Vagina (tissue), 2 donors: ENCODE measurements at places on chromosomes 13 and 19. TPM values are rescaled to one million over a fixed set of nuclear protein-coding genes. Genes with fewer than 3 reads are reported as not detected.

- no peak for DNase-seq
Measured at GRCh38 chr19:4556597-4557127, 2.8 kb downstream of the SEMA6B start.

DNA sequence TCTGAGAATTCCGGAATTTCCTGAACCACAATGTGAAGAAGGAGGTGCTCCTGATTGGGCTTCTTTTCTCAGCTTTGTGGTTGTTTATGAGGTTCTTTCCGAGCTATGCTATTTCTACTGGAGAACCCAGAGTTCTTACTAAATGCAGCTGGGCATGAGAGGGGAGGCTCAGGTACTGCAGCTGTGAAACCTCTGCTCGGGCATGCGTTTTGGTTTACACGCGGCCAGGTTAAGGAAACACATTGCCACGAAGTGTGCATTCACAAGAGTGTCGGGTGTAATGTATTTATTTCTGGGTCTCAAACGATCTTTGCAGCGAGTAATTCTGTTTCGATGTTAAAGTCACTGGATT lies 661 bp upstream of the MIR17HG start:
- no peak for DNase-seq

GRCh38 chr13:73370066-73370465 lies 311.3 kb downstream of the KLF5 start:
- DNase-seq: no peak

The SPIB gene
- total RNA-seq: not detected

The POU2F2 gene
- total RNA-seq: 0.74 TPM

The HIPK4 gene
- 0.74 TPM for total RNA-seq

The ZNF540 gene
- total RNA-seq: 6.4 TPM

DNA sequence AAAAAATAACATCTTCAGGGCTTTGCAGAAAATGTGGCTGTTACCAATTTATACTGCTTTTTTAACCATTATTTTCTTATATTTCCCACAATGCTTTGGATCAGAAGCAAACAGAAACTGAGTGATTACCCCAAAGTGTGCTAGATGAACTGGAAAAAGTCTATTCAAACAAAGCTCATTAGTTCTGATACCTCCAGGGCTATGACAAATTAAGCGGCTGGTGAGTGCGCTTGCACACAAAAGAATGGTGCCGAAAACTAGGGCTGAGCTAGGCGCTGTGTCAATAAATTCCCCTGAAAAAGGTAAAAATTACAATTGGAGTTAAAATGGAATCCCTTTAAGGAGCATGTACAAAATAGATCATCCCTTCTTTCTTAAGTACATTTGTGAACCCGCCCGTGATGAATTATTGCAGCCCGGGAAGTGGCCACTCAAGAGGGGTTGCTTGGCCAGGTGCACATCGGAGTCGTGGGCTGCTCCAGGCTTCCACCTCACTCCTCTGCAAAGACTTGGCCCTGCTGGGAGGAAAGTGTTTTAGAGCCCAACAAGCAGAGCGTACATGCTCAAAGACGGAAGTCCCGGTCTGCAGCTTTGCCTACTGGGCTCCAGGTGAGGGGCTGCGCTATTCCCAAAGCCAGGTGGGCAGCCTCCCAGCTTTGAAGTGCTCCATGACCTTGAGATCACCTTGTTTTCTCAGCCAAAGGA lies 164.0 kb upstream of the ZNF507 start:
- no peak for DNase-seq

- DNase-seq: no peak
Measured at GRCh38 chr19:5600797-5601196, 21.8 kb downstream of the SAFB2 start.

DNA sequence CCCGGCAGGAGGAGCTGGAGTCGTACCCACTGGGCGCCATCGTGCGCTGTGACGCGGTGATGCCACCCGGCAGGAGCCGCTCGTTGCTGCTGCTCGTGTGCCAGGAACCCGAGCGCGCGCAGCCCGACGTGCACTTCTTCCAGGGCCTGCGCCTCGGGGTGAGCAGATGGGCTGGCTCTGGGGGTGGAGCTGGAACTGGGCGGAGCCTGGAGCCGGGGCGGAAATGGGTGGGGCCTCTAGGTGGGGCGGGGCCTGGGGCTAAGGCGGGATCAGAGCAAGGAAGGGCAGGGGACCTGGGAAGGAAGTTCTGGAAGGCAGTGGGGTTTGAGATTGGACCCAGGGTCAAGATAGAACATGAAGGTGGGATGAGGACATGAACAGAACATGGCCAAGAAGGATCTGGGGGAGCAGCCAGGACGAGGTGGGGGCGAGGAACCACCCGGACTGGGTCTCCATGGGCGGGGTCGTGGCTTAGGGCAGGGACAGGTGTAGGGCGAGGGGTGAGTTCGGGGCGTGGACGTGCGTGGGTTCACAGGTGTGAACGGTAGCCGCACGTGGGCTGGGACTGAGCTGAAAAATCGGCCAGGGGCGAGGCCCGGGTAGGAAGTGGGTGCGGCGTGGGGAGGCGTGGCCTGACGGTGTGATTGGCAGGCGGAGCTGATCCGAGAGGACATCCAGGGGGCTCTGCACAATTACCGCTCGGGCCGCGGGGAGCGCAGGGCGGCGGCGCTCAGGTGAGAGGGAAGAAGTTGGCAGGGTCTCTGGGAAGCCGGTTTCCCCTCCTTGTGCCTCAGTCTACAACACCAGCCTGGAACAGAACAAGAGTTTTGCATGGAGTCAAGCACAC lies 4.7 kb downstream of the EPS8L1 start:
- no peak for DNase-seq

DNA sequence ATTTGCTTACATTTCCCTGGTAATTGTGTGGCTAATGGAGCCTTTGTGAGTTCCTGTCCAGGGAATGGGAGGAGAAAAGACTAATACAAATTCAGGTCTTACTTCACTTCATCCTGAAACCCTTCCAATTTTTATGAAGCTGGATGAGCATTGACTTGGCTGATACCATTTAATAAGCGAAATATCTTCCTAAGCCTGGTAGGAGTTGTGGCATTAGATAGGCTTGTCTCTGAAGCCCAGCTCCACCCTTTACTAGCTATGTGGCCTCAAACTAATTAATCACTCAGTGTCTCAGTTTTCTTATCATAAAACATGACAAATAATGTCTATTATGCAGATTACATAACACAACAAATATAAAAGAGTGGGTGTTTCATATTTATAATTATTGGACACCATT lies 106.3 kb downstream of the FGF9 start:
- DNase-seq: no peak

- DNase-seq: no peak
Measured at GRCh38 chr13:23445794-23446193, 12.3 kb upstream of the SACS start.

- no peak for DNase-seq
Measured at GRCh38 chr13:51583469-51583874, 790 bp upstream of the WDFY2 start.

The ZNF66 gene
- 6.4 TPM for total RNA-seq

The ZNF566 gene
- 11.3 TPM for total RNA-seq

DNA sequence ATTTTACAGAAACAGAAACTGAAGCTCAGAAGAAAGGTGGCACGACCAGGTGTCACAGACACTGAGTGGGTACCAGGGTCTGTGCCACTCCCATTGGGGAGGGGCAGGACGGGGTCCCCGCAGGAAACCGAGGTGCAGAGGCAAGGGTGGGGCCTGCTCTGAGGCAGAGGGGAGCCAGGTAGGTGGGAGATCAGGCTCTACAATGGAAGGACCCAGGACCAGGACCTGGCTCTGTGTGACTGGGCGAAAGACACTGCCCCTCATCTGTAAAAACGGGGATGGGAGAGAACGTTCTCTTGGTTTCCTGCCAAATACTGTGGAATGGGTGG lies 2.8 kb downstream of the PTGIR start:
- DNase-seq: no peak

The ZNF575 gene
- 2.9 TPM for total RNA-seq

DNA sequence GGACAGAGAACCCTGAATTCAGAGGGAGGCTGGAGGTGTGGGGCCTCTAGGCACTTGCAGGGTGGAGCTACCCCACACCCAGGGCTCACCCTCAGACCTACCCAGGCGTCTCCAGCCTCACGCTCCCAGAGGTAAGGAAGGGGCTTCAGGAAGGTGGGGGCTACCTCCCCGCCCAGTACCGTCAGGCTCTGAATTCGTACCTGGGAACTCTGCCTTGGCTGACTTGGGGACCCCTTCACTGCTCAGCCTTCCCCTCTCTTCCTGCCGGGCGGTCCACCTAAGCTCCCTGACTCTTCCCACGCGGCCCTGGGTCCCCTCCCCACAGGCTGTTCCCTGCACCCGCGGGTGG lies 28.5 kb upstream of the PARP4 start:
- no peak for DNase-seq

- no peak for DNase-seq
Measured at GRCh38 chr13:62123409-62123808, 707.8 kb upstream of the PCDH20 start.

GRCh38 chr19:36646746-36647145 lies 19.9 kb downstream of the ZNF461 start:
- DNase-seq: no peak

DNA sequence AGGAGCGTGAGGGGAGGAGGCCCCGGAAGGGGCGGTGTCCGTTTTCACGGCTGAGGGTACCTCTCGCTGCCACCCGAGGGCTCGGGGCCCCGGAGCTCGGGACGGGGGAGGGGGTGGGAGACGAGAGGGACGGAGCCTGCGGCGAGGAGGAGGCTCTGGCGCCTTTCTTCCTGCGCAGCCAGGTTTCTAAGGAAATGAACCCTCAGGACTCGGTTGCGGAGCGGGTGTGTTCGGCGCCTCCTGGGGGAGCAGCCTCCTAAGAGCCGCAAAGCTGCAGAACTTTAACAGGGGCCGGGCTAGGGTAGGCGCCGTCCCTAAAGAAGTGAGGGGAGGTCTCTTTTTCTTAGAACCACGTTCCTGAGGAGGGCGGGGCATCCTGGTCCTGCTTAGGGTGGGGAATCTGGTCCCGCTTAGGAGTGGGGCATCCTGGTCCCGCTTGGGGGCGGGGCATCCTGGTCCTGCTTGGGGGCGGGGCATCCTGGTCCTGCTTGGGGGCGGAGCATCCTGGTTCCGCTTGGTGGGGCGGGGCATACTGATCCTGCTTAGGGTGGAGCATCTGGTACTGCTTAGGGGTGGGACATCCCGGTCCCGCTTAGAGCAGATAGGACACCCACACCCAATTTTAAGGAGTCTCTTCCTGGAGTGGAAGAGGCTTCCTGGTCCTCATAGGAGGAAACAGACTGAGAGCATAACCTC lies 6.2 kb downstream of the SYT5 start:
- DNase-seq: no peak

GRCh38 chr19:14774373-14774772 lies 4.0 kb downstream of the ADGRE2 start:
- DNase-seq: peak; percentile 58

GRCh38 chr13:104389691-104390090 lies 1323.5 kb upstream of the SLC10A2 start:
- DNase-seq: no peak

GRCh38 chr13:29513002-29513980 lies 82.2 kb downstream of the SLC7A1 start:
- DNase-seq: no peak

GRCh38 chr13:28337166-28338005 lies 157.5 kb downstream of the FLT1 start:
- DNase-seq: no peak

GRCh38 chr19:16886305-16886880 lies 2.4 kb upstream of the F2RL3 start:
- no peak for DNase-seq

The BEST2 gene
- total RNA-seq: 1.2 TPM

GRCh38 chr13:43880926-43881325 lies 1.2 kb downstream of the LACC1 start:
- DNase-seq: no peak

The ZNF577 gene
- total RNA-seq: 14.2 TPM

The CLEC17A gene
- total RNA-seq: not detected

- no peak for DNase-seq
Measured at GRCh38 chr19:30562981-30563380, 190.8 kb downstream of the ZNF536 start.

GRCh38 chr13:51794964-51795363 lies 9.0 kb downstream of the DHRS12 start:
- DNase-seq: no peak

DNA sequence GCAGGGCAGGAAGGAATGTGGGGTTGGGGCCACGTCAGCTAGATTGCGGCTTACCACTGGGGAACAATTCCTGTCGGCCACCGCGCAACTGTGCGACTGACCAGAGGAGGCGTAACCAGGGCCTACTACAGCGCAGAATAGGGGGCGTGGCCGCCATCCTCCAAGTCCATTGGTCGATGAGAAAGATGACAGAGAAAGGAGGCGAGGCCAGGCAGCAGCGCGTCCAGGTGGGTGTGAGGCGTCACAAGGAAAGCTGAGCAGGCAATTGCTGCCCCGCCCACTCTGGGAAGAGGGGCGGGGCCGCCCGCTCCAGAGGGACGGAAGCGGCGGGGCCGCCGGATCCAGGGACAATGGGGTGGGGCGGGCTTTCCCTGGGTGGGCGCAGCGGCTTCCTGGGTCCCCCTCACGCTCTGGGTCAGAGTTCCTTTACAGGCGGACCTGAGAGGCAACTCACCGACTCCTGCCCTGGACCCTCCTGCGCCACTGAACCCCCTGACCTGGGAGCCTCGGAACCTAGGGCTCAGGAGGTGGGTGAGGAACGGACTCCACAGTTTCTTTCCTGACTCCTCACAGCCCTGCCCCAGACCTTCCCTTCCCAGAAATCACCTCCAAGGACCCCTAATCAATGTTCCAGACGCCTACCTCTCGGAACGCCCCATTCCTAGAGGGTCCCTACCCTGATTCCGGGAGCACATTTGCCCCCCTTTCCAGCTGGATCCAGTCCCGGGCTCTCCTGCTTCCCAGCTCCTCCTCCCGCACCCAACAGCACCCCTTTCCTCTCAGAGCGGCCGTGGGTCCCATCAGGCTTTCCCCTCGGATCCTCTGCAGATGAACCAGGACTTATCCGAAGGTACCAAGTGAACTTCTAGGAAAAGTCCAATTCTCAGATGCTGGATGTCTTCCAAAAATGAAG lies 101.5 kb upstream of the ZNF492 start:
- DNase-seq: no peak

The BCL2L12 gene
- total RNA-seq: 14.7 TPM

DNA sequence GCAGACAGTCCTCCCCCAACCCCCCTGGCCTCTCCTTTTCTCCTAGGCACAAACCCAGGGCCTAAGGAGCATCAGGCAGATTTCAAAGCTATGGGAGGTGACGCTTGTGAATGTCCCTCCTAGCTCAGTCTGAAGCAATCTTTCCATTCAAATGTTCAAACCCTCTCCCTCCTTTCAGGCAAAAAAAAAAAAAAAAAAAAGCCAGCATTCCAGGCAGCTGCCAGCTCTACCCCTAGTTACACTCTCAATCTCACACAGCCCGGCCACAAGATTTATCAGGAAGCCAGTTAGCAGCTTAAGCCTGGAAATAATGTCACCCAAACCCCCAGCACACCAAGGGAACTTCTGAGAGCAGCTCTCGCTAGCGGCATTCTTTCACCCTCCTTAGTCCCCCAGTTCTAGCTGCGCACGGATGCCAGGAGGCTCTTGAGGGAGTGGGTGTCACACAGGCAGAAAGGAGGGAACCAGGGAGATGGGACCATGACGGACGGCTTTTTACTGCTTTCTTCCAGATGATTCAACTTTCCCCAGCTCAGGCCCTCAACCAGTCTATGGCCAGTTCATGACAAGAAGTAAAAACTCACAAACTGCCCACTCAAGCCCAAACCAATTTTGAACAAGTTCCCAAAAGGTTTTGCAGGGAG lies 6.3 kb downstream of the SH3GL1 start:
- no peak for DNase-seq

The ARGLU1 gene
- 88.9 TPM for total RNA-seq
